A172 (cell line): ENCODE measurements at places on chromosomes 7 and 10.
A peak's percentile ranks its signal among the peaks of the same experiment; 100 is the strongest.

- DNase-seq: no peak
Measured at GRCh38 chr10:14667781-14668180, 106.9 kb downstream of the FAM107B start.

DNA sequence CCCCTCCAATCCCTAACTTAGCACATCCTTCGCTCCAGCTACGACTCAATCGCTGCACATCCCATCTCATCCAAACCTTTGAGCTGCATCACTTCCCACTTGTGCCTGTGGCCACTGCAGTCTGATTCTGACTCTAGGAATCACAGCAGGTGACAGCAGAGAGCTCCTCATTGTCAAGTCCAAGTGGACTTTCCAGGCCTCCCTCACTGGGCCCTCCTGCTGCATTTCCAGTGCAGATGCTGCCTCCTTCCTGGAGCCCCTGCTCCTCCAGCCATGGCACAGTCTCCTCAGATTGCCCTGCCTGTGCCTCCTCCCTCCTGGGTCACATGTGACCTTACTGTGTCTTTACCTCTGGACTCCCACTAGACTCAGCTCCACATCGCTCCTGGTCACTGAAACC lies 157.3 kb downstream of the USP6NL start:
- DNase-seq: no peak

GRCh38 chr7:88835147-88835728 lies 39.7 kb upstream of the TEX47 start:
- DNase-seq: peak; percentile 40

DNA sequence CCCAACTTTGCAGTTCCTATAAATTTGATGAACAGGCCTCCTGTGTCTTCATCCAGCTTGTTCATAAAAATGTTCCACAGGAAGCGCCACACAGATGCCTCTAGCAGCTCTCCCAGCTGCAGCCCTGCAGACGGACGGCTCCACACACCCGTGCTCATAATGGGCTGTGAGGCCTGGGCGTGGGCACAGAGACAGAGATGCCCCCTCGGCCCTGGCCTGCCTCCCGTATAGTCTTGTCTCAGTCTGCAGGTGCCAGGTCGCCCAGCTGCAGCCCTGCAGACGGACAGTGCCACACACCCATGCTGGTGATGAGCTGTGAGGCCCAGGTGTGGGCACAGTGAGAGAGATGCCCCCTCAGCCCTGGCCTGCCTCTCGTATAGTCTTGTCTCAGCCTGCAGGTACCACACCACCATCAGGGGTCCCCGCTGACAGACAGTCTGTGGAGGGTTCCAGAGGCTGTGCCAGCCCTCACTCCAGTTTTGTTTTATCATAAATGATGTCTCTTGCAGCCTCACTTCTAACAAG lies 189.9 kb downstream of the TCERG1L start:
- DNase-seq: no peak

DNA sequence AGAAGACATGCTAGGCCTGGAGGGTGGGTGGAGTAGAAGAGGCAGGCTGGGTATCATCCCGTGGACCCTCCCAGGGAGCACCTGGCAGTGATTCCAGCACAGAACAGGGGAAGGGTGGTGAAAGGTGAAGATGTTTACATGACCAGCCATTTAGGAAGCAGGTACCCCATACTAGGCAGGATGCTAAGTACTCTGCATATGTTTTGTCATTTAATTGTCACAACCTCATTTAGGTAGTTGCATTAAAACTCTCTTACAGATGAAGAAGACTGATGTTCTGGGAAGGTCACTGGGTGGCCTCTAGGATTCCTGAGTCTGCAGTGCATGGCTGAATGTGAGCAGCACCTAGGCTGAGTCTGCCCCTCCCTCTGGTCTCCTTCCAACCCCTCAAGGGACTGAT lies 15.2 kb downstream of the ITPRIP start:
- DNase-seq: no peak

DNA sequence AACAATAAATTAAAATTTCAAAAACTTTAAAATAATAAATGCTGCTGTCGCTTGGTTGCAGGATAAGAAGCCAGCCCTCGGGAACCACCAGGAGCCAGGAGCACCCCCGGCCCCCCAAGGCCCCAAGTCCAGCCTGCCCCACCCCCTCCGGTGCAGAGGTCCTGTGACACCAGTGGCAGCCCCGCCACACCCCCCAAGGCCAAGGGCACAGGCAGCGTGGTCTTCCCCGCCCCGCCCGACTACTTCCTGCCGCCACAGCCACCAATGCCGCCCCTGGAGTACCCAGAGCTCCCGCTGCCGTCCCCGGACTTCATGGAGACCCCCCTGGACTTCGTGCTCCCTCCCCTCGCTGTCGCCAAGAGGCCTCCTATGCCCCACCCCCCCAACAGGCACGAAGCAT lies 44.5 kb upstream of the PDSS1 start:
- no peak for DNase-seq

- no peak for DNase-seq
Measured at GRCh38 chr10:23918090-23918723, 290.7 kb upstream of the KIAA1217 start.

GRCh38 chr7:47153058-47153457 lies 428.9 kb downstream of the TNS3 start:
- DNase-seq: peak; percentile 78

- DNase-seq: no peak
Measured at GRCh38 chr7:90736968-90737939, 141.1 kb downstream of the CDK14 start.

DNA sequence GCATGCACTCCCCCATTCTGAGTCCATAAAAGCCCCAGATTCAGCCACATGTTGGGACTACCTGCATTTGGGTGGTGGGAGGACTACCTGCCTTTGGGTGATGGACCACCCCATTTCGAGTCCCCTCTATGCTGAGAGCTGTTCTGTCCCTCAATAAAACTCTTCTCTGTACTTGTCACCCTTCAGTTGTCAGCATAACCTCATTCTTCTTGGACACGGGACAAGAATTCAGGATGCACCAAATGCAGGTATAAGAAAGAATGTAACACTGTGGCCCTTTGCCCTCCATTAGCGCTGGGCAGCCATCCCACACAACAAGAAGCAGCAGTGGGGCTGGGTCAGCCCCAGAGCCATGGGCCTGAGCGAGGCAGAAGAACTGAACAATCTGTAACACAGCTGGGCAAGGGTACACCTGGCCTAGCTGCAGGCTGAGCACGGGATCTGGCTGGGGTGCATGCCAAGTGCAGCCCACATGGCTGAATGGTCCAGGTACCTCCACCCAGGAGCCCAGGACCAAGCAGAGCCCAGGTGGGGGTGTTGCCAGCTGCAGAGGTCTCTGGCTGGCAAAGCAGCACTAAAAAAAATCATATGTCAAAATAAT lies 1344.3 kb upstream of the LRRTM3 start:
- no peak for DNase-seq

- DNase-seq: peak; percentile 83
Measured at GRCh38 chr7:33982425-33982786, 77.1 kb downstream of the BMPER start.

DNA sequence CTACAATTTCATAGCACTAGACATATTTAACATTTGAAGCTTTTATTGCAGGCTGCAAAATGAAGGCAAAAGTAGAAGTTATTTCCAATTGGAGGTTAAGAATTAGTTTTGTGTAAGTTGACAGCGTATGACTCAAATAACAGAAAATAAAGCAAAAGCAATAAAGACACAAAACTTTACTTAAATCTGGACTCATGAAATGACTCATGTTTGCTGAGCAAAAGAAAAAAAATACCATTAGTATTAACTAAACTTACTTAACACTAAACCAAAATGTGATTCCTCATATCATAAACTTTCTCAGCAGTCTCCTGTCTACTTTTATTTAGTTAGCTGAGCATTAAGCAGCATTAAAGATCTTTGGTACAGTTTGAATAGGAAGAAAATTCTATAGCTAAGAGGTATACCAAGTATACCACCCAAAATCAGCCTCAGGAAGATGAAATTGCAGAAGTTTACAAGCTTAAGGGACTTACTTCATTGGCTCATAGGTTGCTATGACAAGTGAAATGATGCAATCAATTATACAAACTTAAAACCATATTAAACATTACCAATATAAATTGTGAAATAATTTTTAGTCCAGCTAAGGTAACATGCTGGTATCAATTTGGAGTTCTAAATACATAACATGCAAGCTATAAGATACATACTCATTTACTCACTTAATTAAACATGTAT lies 1131.4 kb downstream of the XPNPEP1 start:
- no peak for DNase-seq

DNA sequence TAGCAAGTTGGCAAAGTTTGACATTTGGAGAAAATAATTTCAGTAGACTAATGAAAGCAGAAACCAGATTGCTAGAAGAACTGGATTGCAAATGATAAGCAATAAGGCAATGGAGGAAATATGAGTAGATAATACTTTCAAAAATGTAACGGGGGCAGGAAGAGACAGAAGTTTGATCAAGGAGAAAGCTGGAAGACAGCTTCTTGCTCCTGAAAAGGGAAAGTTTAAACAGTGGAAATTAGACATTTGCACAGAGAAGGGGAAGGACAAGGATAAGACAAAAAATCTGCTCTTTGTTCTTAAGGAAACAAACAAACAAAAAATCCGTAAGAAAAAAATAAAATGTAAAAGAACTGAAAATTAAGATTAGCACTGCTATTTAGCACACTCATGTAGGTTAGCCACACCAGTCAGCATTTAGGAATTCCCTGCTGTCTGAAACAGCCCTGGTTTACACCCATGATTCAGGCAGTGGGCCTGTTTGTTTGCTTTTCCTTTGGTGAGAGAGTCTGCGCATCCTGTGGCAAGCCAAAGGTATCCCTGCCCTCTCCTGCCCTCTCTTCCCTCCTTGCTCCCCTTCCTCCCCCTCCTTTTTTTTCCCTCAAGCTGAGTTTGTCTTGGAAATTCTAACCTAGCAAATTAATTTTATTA lies 104.3 kb upstream of the CAV2 start:
- DNase-seq: peak; percentile 90

- no peak for DNase-seq
Measured at GRCh38 chr7:107388604-107389003, 81.3 kb upstream of the GPR22 start.

GRCh38 chr10:125160856-125161706 lies 718 bp upstream of the CTBP2 start:
- DNase-seq: peak; percentile 52

DNA sequence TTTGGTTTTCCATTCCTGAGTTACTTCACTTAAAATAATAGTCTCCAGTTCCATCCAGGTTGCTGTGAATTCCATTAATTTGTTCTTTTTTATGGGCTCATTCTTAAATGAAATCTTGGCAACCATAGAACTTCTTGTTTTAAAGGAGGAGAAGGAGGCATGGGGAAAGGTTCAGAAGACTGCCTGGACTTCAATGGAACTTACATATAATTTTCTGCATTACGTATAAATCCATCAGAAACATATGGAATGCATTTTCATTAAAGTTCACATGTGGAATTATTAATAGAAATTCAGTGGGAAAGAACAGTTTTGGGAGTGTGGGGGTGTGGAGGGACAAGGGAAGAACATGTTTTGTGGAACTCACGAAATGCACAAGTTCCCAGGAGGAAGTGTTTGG lies 176.6 kb upstream of the PRKCQ start:
- DNase-seq: no peak

DNA sequence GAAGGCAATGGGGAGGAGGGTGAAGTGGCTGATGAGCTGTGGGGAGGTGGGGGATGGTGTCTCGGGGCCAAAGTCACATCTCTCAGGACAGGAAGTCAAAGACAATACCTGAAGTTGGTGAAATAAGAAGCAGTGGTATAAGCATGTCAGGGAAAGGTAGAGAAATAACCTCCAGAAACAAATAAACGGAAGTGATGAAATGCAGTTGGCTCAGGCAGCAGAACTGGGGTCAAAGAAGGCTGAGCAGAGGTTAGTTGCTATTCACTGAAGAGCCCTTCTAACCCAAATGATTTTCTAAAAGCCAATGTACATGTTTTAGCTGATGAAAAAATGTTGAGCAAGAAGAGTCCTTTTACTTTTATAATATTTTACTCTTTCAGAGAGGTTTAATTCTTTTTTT lies 78.6 kb upstream of the ADRB1 start:
- no peak for DNase-seq

GRCh38 chr7:18623389-18623788 lies 127.8 kb downstream of the HDAC9 start:
- no peak for DNase-seq

DNA sequence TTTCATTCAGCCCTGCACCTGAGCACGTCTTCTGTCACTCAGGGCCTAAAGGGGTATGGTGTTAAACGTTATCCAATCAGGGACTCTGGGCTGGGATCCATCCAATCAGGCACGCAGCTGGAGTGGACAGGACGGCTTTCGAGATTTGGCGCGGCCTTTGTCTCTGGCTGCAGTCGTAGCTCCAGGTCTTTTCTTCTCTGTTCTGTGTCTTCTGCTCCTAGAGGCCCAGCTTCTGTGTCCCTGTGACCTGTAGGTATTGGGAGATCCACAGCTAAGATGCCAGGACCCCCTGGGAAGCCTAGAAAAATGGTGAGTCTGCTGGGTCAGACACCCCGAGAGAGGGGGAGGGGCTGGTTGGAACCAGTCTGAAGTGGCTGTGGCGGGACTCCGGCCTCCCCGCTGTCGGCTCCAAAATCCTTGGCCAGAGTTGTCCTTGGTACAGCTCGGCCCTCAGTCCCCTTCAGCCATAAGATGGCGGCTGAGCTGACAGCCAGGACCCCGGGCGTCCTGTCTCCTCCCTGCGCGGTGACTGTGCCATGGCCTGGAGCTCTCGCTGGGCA lies 11.7 kb upstream of the ZNF680 start:
- no peak for DNase-seq

DNA sequence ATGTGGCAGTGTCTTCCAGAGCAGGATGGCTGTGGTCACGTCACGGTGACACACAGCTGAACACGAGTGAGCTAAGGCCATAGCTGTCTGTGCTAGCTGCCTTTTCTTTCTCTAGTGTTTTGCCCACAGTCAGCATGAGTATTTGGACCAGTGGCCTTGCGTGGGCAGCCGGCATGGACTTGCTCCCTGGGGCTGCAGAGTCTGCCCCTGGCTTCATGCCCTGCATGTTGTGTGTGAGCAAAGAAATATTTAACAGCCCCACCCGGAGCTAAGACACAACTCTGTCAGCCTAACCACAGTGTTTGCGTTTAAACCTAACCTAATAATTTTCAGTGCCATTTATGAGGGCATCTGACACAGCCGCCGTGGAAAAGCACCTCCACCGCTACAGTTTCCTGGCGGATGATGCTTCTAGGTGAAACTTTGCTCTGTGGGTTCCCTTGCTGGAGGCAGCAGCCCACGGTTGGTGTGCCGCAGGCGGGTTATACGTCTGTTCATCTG lies 14.6 kb downstream of the CHST12 start:
- no peak for DNase-seq

DNA sequence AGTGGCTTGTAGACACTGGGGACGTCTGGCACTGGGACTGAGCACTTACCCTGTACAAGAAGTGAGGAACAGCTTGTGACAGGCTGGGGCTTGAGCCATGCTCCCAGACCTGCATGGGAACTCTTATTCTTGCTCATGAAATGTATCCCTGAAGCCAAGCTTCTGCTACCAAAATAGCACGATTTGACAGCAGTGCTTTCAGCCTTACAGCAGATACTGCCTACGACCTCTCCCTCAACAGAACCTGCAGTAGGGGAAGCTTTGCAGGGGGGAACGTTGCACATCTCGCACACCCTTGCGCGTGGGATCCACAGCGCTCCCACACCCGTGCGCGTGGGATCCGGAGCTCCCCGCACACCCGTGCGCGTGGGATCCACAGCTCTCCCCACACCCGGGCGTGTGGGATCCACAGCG lies 88.0 kb downstream of the CREM start:
- no peak for DNase-seq
